AG08395 (cell line): ENCODE measurements at places on chromosomes 16 and 17.
A peak's percentile ranks its signal among the peaks of the same experiment; 100 is the strongest.

DNA sequence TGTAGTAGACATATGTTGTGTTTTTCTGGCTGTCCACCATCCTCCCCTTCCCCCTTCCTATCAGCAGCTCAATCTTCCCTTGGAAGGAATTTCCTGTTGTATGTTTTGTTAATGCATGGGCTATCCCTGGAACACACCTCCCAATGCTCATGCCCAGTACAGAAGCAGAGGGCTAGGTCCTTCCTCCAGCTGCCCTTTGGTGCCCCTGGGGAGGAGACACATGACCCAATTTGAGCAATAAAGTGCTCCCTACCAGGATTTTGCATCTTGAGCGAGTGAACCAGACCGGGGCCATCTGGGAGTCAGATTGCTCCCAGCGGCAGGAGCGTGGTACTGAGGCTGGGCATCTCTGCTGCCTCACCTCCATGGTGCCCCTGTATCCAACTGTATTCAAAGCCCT lies 141.5 kb upstream of the MED13 start:
- DNase-seq = no peak

DNA sequence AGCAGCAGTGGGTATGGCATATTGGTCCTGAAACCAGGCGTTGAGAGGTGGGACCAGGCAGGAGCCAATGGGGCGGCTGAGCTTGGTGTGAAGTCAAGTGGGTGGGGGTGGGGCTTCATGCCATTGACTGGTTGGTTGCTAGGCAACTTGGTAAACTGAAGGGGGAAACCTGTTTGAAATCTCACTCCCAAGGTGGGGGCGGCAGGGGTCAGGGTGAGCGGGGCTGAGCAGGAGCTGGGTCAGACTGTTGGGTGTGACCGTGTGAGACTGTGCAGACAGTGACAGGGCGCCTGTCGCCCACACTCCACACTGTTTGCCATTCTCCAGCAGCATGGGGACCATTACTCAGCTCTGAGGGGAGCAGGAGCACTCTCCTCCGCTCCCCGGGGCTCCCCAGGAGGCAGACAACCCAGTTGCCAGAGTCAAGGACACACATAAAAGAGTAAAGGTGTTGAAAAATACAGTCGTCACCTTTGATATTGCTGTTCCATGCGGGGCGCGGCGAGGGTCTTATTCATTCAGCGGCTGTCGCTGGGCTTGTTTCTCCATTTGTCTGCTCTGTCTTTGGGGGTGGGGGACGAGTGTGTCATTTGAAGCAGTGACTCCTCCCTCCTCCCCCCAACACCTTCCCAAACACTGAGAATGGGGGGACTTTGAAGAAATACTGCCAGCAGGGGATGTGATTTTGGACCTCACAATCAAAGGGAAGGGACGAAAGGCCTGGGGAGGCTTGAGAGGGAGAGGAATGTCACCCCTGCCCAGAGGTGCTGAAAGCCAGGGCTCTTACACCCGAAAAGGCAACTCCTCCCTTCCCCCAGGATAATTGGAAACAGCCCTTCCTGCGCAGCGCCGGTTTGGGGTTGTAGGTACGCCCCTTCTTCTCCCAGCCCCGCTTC lies 1.2 kb upstream of the EFNB3 start:
- peak; percentile 41 for DNase-seq

DNA sequence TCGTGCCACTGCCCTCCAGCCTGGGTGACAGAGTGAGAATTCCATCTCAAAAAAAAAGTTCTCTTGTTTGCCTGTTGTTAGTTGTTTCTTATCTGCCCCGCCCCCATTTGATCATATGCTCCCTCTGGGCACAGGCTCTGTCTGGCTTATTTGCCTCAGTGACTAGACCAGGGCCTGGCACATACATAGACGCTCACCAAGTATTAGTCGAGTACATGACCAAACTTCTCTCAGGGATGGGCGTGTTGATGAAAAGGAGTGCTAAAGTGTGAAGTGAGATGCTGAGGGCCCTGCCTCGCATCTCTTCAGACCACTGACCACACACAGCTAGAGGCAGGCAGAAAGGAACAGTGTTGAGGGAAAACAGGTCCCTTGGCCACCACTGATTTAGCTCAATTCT lies 3.3 kb upstream of the HELZ start:
- DNase-seq = no peak

DNA sequence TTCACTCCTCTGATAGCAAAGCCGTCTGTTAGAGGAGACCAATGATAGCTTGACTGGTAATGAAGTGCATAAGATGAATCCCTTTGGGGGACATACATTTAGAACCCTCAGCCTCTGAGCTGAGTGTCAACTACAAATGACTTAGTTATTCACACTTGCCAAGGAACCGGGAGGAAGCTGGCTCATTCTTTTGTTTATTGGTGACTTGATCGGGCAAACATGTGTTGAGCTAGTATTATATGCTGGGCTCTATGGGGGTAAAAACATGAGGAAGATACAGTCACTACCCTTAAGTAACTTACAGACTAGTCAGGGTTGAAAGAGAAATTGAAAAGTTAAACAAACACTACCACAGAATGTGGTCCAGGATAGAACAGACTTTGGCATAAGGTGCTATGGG lies 3.0 kb downstream of the CCL16 start:
- DNase-seq = no peak

GRCh38 chr17:2157081-2157480 lies 102.2 kb downstream of the HIC1 start:
- peak; percentile 86 for DNase-seq

DNA sequence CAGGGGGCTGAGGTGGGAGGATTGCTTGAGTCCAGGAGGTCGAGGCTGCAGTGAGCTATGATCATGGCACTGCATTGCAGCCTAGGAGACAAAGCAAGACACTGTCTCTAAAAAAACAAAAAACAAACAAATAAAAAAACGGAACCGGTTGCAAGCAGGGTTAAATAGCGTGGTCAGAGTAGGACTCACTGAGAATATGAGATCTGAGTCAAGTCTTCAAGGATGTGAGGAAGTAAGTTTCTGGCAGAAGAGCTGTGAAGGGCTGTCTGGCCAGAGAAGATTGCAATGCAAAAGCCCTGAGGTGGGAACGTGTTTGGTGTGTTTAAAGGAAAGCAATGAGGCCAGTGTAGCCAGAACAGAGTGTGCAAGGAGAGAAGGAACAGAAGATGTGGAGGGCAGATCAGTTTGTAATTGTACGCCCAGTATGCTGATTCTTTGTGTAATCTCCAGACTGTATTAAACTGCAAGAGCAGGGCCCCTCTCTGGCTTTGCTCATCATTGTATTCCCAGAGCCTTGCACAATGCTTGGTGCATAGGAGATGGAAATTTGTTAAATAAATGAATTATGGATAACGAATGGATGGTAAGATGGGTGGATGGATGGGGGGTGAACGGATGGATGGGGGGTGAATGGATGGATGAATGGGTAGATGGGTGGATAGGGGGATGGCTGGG lies 6.3 kb downstream of the G6PC1 start:
- DNase-seq = no peak

GRCh38 chr16:54649876-54650275 lies 280.8 kb upstream of the IRX5 start:
- no peak for DNase-seq

DNA sequence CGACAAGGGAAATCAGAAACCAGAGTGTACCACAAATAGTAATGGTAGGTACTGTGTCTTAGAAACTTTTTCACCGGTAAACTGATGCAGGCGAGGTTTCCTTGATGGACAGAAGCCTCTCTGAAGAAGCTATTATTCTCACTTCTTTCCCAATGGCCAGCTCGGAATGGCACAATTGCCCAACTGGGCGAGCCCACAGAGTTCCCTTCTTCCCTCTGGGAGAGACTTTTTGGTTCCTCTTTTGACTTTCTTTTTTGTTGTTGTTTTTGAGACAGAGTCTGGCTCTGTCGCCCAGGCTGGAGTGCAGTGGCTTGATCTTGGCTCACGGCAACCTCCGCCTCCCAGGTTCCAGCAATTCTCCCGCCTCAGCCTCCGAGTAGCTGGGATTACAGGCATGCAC lies 16.9 kb downstream of the SLC43A2 start:
- DNase-seq = no peak

DNA sequence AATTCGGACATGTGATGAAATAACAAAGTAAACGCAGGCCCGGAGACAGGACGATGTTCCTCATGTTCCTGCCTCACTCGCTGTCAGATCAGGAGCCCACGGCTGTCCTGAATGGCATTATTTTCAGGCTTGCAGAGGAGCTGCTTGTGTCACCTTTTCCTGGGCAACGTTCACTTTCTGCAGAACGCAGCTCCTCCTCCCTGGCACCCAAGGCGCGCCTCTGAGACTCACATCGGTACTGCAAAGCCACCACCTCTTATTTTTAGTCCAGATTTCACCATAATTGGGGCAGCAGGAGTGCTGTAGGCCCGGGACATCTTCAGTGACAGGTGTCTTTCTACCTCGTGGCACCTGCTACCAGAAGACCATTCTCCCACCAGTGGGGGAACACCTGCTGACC lies 8.0 kb upstream of the C16orf96 start:
- no peak for DNase-seq

GRCh38 chr17:1005361-1005946 lies 8.5 kb downstream of the TIMM22 start:
- DNase-seq = peak; percentile 83

GRCh38 chr17:72425794-72426168 lies 305.0 kb downstream of the SOX9 start:
- no peak for DNase-seq

DNA sequence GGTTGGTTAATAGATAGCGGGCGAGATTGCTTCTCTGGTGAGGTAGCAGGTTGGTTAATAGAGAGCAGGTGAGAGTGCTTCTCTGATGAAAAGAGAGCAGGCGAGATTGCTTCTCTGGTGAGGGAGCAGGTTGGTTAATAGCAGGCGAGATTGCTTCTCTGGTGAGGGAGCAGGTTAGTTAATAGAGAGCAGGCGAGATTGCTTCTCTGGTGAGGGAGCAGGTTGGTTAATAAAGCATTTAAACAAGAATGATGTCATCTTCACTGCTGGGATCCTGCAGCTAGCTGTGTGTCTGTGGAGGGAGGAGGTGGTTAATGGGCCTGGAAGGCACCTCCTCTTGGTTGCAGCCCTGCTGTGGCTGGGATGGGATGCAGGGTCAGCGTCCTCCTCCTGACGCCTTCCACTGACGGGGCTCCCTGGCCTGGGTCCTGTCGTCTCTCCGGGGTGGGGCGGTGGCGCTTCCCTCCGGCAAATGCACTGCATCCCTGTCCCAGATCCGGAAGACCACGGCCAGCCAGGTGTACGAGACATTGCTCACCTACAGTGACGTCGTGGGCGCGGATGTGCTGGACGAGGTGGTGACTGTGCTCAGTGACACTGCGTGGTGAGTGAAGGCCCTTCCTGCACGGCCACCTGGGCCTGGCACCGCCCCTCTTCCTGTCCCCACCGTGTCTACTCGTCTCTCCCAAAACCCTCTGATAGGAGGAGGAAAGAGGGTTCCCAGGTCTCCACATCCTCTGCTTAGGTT lies 99.2 kb upstream of the ZNF750 start:
- DNase-seq = no peak

- no peak for DNase-seq
Measured at GRCh38 chr16:73792199-73793020, 504.2 kb upstream of the PSMD7 start.

- DNase-seq = peak; percentile 62
Measured at GRCh38 chr17:2053380-2054261, 1.3 kb upstream of the HIC1 start.

DNA sequence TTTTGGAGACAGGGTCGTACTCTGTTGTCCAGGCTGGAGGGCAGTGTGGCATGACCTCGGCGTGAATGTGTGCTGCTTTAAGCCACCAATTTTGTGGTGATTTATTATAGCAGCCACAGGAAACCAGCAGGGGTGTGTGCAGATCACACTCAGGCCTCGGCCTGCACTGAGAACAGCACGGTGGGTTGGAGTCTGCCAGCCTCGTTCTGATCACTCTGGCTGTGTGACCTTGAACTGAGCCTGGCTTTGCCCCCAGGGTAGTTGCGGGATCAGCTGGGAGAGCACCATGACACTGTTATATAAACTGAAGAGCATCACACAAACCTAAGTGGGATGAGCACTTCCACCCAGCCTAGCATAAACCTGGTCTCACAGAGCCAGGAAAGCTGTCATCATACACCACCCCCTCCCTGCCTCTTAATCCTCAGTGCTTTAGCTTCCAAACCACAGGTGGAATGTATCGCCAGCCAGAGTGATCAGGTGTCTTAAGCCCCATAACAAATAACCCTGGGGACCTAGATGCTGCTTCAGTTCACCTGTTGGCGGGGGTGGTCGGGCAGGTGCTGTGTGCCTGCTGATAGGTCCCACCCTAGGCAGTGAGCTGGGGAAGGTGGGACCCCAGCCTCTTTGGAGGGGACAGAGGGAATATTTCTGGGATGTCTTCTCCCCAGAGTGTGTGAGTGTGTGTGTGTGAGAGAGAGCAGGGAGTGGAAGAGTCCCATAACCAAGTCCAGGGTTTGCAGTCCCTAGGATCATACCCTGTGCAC lies 28.6 kb upstream of the NDRG4 start:
- no peak for DNase-seq

GRCh38 chr16:58454856-58455255 lies 45.1 kb upstream of the NDRG4 start:
- no peak for DNase-seq

DNA sequence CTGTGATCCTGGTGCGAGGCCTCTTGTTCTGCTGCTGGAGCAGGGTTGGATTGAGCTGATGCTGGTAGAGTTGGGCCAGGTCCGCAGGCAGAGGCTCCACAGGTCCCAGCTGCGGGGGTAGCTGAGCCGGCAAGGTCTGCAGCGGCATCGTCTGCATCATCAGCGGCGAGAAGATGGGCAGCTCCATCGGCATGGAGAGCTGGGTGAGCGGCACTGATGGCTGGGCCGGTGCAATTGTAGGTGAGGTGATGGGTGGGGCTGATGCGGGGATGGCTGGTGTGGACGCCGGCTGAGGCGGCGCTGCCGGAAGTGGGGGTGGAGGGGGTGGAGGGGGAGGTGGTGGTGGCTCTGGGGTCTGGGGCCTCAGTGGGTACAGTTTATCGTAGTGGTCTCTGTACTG lies 251.7 kb downstream of the ZFHX3 start:
- DNase-seq = no peak

GRCh38 chr17:80472996-80473395 lies 3.4 kb downstream of the NPTX1 start:
- no peak for DNase-seq

- no peak for DNase-seq
Measured at GRCh38 chr16:89545831-89546574, 14.5 kb upstream of the RPL13 start.

- no peak for DNase-seq
Measured at GRCh38 chr17:54876656-54877195, 23.9 kb upstream of the TOM1L1 start.

DNA sequence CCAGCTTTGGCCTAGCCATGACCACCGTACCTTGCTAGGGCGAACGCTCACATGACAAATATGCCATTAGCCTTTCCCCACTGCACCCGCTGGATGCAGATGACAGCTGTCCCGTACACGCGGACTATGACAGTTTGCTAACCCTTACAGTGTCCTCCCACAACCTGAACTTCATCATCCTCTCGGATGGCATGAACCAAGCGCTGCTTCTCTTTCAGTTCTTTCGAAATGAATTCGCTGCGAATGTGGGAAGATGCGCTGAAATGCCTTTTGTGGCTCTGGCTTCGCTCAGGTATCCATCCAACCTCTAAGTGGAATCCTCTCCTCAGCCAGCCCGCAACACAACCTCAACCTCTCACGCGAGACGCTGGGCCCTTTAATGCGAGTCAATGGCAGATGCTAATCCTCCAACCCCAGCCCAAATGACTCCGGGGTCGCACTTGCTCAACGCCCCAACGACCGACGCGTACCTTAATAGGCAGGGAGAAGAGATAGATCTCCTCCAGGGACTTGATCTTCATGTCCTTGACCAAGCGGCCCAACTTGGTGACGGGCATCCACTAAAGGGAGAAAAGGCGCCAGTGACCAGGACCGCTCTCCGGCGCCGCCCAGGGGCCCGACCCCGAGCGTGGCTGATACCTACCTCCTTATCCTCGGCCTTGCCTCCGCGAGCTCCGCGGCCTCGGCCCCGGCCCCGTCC lies 670 bp downstream of the RPS2 start:
- no peak for DNase-seq
